ENCODE measurements at places on chromosomes 12 and 14.

- DNase-seq, result no peak
Measured at GRCh38 chr12:24835377-24835776, 113.5 kb downstream of the BCAT1 start.

- DNase-seq, result no peak
Measured at GRCh38 chr12:10131111-10131690, 1.2 kb upstream of the CLEC7A start.

DNA sequence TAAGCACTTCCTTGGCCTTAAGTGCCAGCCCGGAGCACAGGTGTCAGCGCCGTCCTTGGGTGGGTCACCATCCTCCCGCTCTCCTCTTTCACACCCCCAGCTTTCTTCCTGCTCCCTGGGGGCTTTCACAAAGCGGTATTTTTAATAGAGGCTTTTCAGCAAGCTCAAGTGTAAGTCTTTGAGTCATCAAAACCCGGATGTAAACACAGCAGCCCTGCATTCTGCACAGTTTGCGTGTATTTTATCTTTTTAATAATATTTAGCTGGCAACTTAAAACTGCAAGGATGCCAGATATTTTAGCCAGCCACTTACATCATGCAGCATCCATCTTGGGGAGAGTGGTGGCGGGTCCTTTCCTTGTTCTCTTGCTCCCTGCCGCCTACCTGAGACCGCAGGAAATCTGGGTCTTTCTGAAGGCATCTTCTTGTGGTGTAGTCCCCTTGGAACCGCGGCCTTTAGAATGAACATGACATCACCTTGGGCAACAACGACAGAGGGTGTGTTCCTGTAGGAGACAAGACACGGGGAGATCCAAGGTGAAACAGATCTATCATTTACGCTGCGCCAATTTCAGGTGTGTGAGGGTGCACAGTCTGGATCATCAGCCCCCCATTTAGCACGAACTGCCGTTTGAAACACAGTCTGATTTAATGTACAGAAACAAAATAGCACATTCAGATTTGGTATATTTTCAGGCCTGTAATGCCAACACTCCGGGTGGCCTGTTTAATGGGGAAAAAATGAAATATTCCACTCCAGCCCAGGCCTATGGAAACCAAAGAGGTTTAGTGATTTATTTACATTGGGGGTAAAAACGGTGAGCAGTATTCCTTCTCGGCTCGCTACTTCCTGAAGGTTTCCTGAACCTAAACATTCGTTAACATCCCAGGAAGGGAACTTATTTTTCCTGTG is 12.5 kb upstream of the IRF2BPL start:
- no peak for DNase-seq

- no peak for DNase-seq
Measured at GRCh38 chr14:104688505-104689108, 811 bp upstream of the INF2 start.

GRCh38 chr12:129651951-129652350 is 251.9 kb downstream of the TMEM132D start:
- no peak for DNase-seq

- DNase-seq, result no peak
Measured at GRCh38 chr12:96824838-96825236, 82.2 kb upstream of the NEDD1 start.

DNA sequence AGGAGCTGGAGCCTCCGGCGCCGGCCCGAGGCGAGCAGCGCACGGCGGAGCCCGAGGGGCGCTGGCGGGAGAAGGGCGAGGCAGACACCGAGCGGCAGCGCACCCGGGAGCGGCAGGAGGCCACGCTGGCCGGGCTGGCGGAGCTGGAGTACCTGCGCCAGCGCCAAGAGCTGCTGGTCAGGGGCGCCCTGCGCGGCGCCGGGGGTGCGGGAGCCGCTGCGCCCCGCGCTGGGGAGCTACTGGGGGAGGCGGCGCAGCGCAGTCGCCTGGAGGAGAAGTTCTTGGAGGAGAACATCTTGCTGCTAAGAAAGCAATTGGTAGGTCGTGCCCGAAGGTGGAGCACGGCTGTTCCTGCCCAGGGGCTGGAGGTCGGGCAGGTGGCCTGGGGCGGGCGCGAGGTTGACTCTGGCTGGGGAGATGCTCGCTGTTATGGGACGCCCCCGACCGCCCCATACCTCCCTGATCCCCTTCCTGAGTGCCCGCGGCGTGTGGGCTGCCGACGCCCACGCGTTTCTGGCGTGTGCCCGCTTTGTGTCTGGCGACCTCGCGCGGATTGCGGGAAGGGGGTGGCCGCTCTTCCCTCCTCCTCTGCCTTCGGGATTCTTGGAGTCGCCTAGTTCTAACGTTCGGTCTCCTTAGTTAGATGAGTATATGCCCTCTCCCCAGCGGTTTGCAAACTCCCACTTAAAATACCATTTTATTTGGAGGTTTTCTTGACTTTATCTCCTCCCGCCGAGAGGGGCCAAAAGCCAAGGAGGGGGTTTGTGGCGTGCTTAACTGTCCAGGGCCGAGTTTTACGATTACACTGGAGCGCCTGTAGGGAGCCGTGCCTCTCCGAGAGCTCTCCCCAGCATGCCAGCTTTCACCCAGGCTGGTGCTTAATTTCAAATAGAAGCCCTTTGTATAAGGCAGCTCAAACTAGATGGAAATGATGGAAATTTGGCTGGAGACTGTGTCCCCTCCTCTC is 752 bp downstream of the DACT1 start:
- DNase-seq, result peak; percentile 81

DNA sequence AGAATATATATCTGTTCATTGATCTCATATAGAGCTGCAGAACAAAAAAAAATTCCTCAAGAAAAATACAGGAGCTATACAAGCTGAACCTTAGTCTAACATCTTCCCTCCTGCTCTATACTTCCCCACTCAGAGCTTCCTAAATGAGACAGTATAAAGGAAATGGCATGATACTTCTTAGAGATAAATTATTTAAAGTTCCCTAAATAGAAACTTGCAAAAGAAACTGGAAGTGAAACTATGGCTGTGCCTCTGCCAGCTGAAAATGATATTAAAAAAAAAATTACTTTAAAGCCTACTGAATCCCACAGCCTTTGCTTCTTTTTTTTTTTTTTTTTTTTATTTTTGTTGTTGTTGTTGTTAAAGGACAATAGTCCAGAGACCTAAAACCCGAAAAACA is 11.6 kb upstream of the NEK9 start:
- no peak for DNase-seq

DNA sequence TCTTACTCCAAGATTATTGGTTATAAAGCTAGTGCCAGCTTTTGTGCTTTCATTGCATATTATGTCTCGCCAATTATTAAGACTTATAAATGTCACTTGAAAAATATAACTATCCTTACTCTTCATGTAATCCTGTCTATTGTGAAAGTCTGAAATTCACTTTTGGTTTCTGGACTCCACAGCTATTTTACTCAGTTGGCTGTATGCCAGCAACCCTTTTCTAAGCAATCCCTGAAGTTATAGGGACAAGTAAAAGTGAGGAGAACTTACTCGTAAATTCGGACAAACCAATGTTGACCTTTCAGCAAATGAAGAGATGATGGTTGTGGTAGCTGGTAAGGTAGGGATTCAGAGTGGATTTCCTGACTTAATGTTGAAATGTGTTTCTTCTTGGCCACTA is 196.3 kb downstream of the NPAS3 start:
- DNase-seq, result no peak

DNA sequence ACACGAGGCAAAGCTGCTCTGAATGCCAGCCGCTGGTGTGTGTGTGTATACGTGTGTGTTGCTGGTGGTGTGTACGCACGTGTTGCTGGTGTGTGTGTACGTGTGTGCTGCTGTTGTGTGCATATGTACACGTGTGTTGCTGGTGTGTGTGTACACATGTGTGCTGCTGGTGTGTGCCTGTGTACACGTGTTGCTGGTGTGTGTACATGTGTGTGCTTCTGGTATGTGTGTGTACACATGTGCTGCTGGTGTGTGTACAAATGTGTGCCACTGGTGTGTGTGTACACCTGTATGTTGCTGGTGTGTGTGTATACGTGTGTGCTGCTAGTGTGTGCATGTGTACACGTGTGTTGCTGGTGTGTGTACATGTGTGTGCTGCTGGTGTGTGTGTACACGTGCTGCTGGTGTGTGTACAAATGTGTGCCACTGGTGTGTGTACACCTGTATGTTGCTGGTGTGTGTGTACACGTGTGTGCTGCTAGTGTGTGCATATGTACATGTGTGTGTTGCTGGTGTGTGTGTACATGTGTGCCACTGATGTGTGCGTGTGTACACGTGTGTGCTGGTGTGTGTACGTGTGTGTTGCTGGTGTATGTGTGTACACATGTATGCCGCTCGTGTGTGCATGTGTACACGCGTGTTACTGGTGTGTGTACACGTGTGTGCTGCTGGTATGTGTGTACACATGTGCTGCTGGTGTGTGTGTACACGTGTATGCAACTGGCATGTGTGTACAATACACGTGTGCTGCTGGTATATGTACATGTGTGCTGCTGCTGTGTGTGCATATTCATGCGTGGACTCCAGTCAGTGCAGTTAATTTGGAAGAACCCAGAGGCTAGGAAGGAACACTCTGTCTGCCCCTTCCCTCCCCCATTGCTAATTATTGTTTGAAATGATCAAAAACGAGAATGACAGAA is 47.2 kb downstream of the CACNA2D4 start:
- DNase-seq, result no peak

DNA sequence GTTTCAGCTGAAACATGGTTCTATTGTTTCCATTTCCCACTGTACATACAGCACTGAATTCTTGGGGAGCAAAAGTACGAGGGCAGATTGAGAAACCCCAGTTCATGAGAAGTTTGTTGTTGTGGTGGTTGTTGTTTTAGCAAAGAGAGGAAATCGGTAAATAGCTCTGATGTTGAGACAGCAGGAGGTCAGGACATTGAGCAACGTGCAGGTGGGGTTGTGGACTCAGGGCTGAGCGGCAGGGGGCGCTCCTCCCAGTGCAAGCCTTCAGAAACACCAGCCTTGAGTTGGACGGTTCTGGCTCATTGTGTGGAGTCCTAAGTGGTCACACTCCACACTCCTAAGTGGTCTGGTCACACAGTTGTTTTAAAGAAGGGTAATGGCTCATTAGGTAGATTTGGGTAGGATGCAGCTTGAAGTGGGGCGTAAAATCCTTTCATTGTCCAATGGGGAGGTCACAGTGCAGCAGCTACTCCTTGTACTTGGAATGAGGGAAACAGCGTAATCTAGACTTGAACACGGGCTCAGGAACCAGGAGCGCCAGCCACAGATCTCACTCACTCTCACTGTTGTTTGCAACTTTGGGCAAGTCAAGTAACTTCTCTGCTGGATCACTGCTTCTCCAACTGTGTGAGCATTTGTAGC is 14.5 kb upstream of the PWP1 start:
- no peak for DNase-seq

DNA sequence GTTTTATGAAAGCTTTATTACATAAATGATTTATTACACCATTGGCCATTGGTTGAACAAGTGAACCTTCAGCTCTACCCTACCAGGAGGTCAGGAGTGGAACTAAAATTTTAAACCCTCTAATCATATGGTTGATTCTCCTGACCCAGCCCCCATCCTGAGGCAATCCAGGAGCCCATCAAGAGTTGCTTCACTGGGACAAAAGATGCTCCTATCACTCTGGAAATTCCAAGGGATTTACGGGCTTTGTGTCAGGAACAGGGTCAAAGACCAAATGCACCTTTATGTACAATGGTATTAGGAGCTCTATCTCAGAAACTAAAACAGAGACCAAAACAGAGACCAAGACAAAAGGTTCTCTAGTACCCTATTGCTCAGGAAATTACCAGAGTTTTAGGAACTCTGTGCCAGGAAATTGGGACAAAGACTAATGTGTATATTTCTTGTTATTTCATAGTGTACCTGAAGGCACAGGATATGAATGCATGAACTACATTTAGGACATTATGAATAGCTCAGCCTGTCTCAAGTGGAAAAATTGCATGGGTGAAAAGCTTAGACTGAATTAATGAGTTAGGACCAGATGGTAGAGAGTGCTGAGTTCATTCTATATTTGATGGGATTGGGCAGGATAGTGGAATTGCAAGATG is 171.7 kb upstream of the FLRT2 start:
- no peak for DNase-seq

DNA sequence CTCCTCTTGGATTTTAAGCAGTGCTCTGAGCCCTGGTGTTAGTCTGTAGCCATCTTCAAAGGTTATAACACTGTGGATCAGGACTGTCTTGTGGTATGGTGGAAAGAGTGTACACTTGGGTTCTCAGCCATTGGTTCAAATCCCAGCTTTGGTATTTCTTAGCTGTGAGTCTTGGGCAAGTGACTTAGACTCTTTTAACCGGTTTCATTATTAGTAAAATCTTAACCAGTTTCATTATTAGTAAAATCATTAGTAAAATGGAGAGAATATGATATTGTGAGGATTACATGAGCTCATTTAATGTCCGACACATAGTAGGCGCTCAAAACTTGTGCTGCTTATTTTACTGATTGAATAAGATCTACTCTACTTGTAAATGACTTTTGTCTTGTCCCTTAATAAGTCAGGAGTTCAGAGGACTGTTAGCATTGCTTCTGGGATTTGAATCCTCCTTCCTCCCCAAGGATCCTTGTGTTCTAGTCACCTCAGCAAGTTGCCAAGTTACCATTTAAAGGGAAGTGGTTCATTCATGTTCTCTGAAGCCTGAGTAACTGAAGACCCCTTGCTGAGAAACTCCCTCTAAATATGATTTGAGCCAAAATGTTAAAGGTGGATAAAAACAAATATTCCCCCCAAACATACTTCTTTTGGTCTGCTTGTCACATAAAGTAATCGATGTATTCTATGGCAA is 12.4 kb downstream of the TTLL5 start:
- DNase-seq, result no peak

- DNase-seq, result no peak
Measured at GRCh38 chr12:62328296-62328921, 68.2 kb downstream of the USP15 start.

DNA sequence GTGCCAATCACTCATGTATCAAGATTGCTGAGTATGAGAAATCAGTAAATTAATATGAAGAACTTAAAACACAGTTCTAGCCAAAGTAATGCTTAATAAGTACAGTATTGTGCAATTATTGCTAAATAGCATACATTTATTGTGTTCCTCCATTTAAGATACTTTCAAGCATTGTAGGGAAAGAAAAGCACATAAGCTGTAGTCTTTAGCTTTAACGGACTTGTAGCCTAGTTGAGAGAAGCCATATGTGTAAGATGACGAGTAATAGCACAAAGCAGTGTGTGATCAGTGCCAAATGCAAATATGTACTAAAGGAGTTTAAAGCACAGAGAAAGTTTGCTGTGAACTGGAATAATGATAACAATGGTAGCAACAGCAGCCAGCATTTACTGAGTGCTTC is 38.1 kb downstream of the ETV6 start:
- DNase-seq, result no peak

GRCh38 chr14:23364164-23365035 is 572 bp downstream of the EFS start:
- no peak for DNase-seq
